ENCODE measurements at places on chromosomes 12 and 14.

- DNase-seq, result peak; percentile 66
These were observed 23.2 kb upstream of the ESRRB start for GRCh38 chr14:76352639-76353281.

DNA sequence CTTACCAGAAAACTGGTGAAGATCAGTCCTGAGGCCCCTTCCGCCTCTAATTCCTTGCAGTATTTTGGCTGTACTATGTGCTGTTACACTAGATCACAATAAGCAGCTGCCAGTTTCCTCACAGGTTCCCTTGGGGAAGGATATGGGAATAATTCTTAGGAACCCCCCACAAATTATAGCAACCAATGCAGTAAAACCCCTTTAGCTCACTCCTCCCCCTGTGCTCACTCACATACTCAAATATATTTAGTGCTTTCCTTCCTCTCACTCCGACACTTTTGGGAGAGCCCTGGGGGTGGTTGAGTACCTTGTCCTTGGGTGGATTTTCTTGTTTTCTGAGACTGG, 162.7 kb downstream of the ETV6 start:
- no peak for DNase-seq

DNA sequence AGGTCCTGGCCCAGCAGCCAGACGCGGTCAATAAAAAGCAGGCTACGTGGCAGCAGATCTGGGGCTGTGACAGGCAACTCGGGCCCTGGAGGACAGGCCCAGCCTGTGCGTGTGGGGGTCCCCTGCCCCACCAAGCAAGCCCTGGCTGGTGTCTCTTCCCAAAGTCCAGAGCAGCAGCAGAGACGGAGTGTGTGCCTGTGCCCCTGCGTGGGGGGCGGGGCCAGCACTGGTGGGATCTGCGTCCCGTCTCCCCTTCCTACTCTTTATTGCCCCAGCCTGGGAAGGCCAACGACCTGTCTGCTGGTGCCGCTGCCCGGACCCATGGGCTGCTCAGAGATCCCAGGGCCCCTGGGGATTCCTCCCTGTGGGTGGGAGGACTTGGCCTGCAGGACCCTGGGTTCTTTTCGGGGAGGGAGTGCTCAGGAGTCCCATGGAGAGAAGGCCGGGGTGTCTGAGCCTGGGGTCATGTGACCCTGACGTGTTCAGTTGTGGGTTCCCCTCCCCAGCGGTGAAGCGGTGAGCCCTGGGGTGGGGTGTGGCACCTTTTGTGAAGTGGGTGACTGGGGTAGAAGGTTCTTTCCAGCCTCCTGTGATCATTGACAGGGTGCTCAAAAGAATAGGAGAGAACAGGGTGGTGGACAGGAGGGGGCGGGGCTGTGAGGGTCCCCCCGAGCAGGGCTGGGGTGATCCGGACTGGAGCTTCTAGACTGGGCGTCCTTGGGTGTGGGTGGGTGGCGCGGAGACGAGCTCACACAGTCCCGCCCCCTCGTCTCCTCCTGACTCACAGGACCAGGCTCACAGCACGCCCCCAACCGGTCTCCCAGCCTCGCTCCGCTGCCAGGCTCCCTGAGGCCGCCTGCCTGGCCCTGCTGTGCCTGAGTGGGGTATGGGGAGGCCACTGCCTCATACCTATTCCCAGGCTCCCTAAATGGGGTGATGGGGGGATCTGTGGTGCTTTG, 22.4 kb downstream of the ASPG start:
- DNase-seq, result no peak

- DNase-seq, result no peak
These were observed 65.0 kb downstream of the NAV3 start for GRCh38 chr12:77895699-77896098.

DNA sequence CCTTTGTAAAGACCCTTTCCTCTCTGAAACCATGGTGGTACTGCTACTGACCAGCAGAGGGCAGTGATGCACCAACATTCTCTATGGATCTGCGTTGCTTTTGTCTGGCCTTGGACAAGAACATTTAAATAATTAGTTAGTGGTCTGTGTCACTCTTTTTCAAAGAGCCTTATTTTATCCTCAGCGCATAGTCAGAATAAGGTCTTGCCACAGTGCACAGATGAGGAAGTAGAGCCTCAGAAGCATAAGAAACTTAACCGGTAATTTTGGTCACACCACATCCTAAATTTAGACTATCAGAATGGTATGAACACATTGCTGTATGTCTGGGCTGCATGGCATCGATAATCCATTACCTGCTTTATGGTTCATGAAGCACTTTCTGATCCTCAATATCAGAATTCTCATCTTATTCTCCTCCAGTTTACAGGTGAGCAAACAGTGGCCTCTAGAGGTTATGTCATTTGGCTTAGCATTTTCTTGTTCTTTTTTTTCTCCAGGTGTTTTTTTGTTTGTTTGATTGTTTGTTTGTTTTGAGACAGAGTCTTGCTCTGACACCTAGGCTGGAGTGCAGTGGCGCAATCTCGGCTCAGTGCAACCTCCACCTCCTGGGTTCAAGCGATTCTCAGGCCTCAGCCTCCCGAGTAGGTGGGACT, 23.7 kb upstream of the IFT81 start:
- peak; percentile 52 for DNase-seq

DNA sequence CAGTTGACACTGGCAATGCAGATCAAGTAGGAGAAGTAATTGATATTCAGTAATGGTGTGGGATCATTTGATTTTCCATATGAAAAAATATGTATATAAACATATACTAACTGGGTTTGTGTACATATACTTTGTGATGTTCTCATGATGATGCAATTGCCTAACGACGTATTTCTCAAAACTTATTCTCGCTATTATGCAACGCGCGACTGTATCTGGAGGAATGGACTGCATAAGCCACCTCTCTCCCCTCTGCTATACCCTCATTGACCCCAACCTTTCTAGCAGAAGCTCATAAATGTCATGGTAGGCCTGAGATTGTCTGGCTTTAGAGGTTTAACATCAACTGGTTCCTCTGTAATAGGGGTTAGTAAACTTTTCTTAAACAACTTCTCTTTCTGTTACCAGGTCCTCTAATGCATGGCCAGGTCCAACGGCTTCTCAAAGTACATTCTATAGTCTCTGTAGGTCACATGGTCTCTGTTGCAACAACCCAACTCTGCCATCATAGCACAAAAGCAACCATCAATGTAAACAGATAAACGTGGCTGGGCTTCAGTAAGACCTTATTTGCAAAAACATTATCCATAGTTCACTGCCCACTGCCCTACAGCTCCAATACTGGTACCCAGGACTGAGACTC, 59.3 kb downstream of the FOXN3 start:
- DNase-seq, result no peak

DNA sequence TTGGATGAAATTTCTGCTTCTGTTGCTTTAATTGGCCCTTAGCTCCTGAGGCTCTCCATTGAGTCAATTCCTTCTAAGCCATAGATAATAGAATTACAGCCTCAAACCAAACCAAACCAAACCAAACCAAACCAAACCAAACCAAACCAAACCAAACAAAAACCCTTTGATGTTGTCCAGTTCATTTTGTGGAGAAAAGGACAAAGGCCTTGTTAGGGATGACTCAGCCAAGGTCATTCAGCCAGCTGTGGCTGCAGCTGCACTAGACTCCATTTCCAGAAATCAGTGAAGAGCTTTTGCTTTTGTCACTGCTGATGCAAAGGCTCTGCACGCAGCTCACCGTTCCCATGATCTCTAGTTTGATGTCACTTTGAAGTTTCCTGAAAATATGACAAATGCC, 82.2 kb upstream of the RMST start:
- DNase-seq, result no peak

DNA sequence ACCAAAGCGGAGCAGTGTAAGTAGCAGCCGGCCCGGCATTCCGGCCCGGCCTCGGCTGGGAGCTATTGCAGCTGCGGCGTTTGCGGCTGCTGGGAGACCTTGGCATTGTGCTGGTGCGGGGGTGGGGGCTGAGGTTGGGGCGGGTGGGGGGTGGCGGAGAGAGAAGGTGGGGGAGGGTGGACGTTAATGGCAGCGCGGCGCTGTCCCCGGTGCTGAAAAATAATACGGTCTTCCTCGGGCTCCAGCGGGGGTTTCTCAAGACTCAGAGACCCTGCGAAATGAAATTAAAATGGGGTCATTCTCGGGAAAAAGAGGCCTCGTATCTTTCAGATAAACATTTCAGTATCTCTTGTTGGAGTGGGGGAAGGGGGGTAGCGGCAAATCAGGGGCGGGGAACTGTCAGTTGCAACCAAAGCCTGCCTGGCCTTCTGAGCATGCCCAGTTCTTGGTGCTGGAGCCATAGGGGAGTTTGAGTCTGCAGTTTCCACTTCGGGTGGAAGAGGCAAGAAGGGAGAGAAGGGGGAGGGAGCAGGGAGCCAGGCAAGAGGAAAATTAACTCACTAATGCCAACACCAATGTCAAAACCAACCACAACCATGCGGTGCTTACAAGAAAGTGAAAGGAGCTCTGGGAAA, 414 bp downstream of the UNC79 start:
- peak; percentile 91 for DNase-seq

- DNase-seq, result no peak
These were observed 49.1 kb upstream of the MEG3 start for GRCh38 chr14:100776681-100777365.

- DNase-seq, result peak; percentile 6
These were observed 284.7 kb upstream of the PWP1 start for GRCh38 chr12:107400686-107401447.

DNA sequence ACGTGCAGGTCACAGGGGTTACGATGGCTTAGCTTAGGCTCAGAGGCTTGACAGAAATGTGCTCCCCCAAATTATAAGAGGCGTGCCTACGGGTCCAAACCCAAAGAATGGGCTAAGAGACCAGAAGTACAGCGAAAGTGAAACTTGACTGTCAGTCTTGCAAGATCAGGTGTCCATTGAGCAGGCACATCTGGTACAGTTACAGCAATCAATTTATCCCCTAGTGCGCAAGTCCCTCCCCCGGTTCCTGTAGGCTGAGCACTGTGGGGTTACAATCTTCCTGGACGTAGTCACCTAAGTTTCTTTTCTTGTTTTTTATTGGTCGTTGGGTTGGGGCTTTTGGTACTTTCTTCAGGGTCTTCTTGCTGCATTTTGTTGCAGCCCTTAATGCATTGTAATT, 134.2 kb downstream of the UNC79 start:
- no peak for DNase-seq

GRCh38 chr12:113955109-113955970, 10.8 kb downstream of the RBM19 start:
- DNase-seq, result peak; percentile 7

GRCh38 chr14:55071870-55072640, 20.6 kb downstream of the MAPK1IP1L start:
- peak; percentile 42 for DNase-seq

- no peak for DNase-seq
These were observed 154.2 kb downstream of the DPF3 start for GRCh38 chr14:72739446-72740405.

GRCh38 chr12:48132826-48133225, 13.7 kb downstream of the PFKM start:
- DNase-seq, result no peak

DNA sequence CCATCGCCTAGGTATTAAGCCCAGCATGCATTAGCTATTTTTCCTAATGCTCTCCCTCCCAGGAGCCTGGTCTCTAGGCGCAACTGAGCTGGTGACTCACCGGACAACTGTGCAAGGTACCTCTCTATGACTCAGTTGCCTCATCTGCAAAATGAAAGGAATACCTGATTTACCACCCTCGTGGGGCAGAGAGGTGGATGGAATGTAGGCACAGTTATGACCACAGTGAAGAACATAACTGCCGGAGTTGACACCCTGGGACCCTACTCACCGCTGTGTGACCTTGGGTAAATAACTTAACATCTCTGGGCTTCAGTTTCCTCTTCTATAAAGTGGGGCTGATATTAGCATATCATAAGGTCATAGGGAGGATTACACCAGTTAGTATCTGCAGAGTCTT, 22.6 kb downstream of the BCL11B start:
- DNase-seq, result no peak

DNA sequence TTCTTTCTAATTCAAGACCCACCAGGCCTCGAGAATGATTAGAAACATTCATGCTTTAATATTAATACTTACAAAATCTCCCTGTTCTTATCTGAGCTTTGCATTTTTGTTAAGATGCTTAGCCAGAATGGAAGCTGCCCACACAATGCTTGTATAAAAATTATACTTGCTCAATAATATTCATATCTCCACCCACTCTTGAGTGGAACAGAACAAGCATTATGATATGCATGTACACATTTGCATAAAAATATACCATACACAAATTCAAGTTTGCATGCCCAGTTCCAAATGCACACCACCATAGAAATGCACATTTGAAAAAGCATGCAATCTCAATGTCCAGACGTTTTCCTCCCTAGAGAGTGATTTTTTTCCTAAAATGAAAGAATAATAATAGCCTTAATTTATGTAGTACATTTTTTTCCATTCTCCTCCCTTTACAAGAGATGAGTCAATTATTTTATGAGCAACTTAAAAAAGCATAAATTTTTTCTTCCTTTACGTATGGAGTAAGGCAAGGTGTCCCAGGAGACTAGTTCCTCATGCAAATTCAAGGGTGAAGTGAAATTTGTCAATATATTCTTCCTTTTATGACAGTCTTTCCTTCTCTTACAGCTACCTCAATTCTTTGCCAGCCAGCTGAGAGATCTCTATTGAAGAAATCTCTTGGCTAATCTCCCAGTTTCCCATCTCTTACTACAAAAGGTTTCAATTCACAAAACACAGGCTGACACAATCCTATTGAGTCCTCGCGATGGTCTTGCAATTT, 313.1 kb upstream of the GARIN6 start:
- peak; percentile 76 for DNase-seq

DNA sequence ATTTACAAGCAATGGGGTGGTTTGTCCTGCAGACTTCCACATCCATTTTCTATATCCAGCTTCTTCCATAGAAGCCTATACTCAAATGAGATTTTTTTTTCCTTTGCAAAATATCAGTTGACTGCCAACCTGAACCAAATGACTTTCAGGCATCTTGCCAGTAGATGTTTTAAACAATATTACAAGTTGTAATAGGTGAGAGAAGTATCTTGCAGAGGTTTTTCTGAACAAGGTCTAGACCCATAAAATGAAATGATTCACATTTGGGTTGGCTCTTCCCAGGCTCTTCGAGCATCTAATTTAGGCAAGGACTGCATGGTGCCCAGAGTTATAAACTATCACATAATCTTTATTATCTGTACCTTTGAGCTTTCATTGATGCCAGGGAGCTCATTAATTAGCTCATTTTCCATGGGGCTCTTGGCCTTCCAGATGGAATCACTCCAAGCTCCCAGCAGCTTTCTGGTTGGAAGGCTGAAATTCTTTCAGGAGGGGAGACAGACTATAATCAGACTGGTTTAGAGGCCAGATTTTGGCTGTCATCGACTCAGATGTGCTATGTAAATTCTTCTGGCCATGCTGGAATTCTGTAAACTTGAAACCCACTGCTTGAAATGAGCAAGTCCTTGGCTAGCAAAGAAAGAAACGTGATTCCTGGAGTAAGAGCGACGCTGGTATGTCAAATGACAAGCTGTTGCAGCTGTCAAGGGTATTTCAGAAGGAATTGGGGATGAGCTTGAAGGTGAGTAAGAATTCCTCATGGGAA, 32.2 kb upstream of the DICER1 start:
- DNase-seq, result peak; percentile 78
